Central memory CD4-positive, alpha-beta T cell (primary cell): ENCODE measurements at places on chromosomes 12 and 14.

DNA sequence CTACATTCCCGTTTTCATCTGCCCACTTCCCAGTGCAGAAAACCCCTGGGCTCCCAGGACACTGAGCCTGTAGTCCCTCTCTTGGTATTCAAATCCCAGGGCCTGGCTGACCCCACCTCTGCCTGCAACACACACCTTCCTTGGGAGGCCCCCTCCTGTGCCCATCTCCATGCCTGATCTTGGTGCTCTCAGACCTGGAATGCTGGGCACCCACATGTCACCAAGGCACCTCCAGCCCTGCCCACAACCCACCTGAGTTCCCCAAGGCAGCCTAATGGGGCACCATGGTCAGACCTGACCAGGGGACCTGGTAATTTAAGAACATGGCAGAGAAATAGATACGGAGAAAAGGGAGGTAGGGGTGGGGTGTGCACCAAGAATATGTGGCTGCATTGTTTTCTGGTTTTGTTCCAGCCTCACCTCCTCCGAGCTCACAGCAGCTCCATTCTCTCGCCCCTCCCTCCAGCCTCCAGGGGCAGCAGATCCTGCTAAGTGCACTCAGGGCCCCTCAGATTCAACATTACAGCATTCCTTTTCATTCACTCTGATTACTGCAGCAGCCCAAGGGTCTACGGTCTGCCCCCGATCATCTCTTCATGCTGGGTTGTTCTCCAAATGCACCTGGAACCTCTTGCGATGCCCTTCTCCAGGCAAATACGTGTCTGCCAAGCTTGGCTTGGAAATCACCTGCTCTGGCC, 9.2 kb upstream of the HSP90AA1 start:
- no peak for DNase-seq

DNA sequence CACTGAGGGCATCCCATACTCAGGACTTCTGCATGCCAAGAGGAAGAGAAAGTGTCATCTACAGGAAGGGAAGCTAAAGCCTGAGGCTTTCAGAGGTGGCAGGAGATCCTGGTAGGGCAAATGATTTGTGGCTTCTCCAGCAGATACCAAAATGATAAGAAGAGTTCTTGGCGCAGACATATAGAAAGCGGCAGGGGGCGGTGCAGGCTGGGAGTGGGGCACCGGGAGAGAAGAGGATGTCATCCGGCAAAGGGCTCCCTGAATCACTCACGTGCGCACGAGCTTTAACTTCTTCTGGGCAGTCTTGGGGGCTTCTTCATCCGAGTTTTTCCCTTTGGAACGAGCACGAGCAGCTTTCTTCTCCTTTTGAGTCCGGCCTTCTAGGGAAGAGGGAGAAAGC, 5.2 kb upstream of the ACRBP start:
- no peak for DNase-seq

DNA sequence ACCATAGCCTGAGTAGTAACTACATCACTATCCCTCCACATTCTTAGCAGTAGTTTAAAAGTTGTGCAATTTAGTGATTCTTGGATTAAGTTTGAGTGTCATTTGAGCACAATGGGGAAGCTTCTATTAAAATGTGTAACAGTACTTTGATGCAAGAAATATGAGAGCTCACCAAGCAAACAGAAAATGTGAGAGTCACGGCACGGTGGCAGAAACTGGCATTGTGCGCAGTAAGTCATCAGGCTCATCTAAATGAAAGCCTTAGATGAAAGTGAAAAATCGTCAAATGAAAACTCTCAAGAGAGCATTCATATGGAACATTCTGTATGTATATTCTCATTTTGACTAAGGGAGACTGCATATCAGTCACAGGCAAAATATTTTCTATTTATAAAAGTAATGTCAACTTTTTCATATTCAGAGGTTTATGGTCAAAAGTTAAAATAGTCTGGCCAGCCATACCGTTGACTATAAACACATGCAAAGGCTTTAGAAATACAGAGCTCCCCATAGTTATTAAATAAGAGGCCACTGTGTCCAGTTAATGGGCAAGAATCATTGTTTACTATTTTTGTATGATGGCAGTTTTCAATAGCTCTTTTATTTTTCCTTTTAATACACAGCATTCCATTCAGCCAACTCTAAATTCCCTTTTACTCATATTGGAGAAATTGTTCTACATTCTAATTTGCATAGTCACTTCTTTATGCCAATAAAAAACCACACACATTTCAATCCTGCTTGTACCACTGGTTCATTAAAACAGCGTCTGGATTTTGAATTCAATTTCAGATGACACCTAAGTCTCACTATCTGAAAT, 167.9 kb downstream of the PRKD1 start:
- no peak for DNase-seq

DNA sequence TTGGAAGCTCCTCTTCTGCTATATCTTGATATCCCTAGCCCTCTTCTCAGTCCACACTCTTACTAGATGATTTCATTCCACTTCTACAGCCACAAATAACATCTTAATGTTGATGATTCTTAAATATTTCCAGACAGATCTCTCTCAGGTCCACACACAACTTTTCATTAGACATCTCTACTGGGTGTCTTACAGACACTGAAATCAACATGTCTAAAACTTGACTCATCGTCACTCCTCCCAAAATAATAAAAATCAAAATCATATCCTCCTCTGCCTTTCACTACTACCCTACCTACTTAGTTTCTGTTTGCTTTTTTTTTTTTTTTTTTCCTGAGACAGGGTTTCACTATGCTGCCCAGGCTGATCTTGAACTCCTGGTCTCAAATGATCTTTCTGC, 11.9 kb downstream of the PRDM4 start:
- no peak for DNase-seq

GRCh38 chr12:96497855-96498254, 8.5 kb downstream of the CFAP54 start:
- DNase-seq = no peak

- peak; percentile 51 for DNase-seq
Observed at GRCh38 chr14:21825149-21825743, 151.6 kb upstream of the OR4E1 start.

- DNase-seq = no peak
Observed at GRCh38 chr14:91893669-91894068, 26.3 kb upstream of the TC2N start.

- no peak for DNase-seq
Observed at GRCh38 chr12:112185093-112185923, 59.9 kb downstream of the TRAFD1 start.
